ENCODE measurements at places on chromosomes 16 and 17. TPM values are rescaled to one million over a fixed set of nuclear protein-coding genes. Genes with fewer than 3 reads are reported as not detected.

ACSM2A gene
- not detected for total RNA-seq

AANAT gene
- not detected for total RNA-seq

FOXC2 gene
- 2.6 TPM for total RNA-seq

NT5M gene
- 5.1 TPM for total RNA-seq

ITGB3 gene
- total RNA-seq = 6.7 TPM

CFAP52 gene
- total RNA-seq = not detected

IFI35 gene
- total RNA-seq = 18.9 TPM

AKAP1 gene
- 161 TPM for total RNA-seq

OR1D5 gene
- total RNA-seq = not detected

CLDN7 gene
- total RNA-seq = 2.5 TPM

TMEM235 gene
- not detected for total RNA-seq

ZSCAN10 gene
- total RNA-seq = not detected

SLC13A5 gene
- total RNA-seq = not detected

CBLN1 gene
- 0.88 TPM for total RNA-seq

HSPB9 gene
- total RNA-seq = 0.21 TPM

LPCAT2 gene
- total RNA-seq = 6.6 TPM

EZH1 gene
- total RNA-seq = 53.2 TPM

CAVIN1 gene
- total RNA-seq = 256 TPM

IL17C gene
- total RNA-seq = not detected

SSTR5 gene
- total RNA-seq = 17.7 TPM

TOP3A gene
- 11.0 TPM for total RNA-seq

WNK4 gene
- not detected for total RNA-seq

DPEP1 gene
- not detected for total RNA-seq

TNP2 gene
- not detected for total RNA-seq

TP53TG3C gene
- total RNA-seq = not detected

GRB7 gene
- 1.3 TPM for total RNA-seq

TBC1D26 gene
- total RNA-seq = not detected

C16orf89 gene
- total RNA-seq = 3.2 TPM

GCGR gene
- not detected for total RNA-seq

PPY gene
- total RNA-seq = not detected

FTSJ3 gene
- total RNA-seq = 34.6 TPM

DHRS7C gene
- 189 TPM for total RNA-seq

TNS4 gene
- 0.14 TPM for total RNA-seq

FBXL20 gene
- total RNA-seq = 9.6 TPM

MEIOB gene
- not detected for total RNA-seq

SHBG gene
- total RNA-seq = not detected

TVP23A gene
- 2.0 TPM for total RNA-seq

BRICD5 gene
- total RNA-seq = 7.3 TPM

KRTAP1-1 gene
- not detected for total RNA-seq

CCL16 gene
- total RNA-seq = not detected

MYL11 gene
- 0.35 TPM for total RNA-seq

ZG16 gene
- total RNA-seq = not detected

KRTAP16-1 gene
- total RNA-seq = not detected

CASKIN2 gene
- total RNA-seq = 43.4 TPM

MT4 gene
- total RNA-seq = not detected

ZNF423 gene
- total RNA-seq = 14.8 TPM
